Keratinocyte (primary cell): ENCODE measurements at places on chromosomes 6 and 20. TPM values are rescaled to one million over a fixed set of nuclear protein-coding genes. Genes with fewer than 3 reads are reported as not detected.
A peak's percentile ranks its signal among the peaks of the same experiment; 100 is the strongest.

DNA sequence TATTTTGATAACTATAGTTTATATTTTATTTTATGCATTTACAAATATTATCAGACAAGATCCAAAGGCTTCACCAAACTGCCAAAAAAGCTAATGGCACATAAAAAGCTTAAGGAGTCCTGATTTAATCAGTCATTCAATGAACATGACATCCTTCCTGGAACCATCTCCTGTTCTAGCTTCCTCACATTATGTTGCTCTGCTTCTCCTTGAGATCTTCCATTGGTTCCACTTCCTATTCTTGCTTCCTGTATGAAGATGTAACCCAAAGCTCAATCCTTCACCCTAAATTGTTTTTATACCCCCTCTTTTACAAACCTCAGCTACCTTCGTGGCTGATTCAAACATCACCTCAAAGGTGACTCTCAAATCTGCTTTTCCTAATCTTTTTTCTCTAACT is 4.5 kb upstream of the BRD2 start:
- H3K4me3 ChIP-seq = no peak overlapping the region
- DNase-seq = no peak
- no peak overlapping the region for H3K27ac ChIP-seq
- H3K4me1 ChIP-seq = peaks cover 8% of the 10 kb centered on the region
- H3K36me3 ChIP-seq = no peaks in the 10 kb centered on the region

TSPO2 gene
- not detected in 3 replicates for polyA plus RNA-seq

DNA sequence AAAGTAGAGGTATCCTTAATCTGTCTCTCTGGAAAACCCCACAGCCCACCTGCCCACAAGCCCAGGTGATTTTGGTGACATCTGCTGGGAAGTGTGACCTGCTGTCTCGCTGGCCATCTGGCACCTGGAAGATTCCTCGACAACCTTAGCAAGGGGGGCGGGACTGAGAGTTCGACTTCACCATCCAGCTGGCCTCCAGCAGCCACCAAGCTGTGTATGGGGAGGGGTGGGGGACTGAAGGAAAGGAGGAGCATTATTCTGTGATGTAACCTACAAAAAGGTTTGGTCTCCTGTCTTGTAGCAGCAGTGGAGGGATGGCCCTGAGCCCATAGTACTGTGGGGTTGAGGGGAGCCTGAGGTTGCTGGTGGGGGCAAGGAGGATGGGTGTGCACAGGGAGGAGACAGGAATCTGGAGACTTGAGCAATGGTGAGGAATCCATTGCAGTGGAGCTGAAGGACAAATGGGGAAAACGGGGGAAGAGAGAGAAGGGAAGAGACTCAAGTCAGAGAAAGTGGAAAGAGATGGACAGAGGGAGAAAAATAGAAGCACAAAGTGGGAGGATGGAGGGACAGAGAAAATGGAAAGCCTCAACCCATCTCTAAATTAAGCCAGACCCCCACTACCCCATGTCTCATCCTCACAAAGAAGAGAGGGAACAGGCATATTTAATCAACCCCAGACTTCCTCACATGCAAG is 4.0 kb downstream of the LY6G6F start:
- DNase-seq = no peak
- H3K36me3 ChIP-seq = no peaks in the 10 kb centered on the region

- no peaks in the 10 kb centered on the region for H3K4me1 ChIP-seq
- no peak overlapping the region for H3K27ac ChIP-seq
- DNase-seq = no peak
- peaks cover 7% of the 10 kb centered on the region for H3K27me3 ChIP-seq
These were observed 218.2 kb upstream of the RNF24 start for GRCh38 chr20:4233520-4233919.

- no peak for DNase-seq
- peaks cover 29% of the 10 kb centered on the region for H3K27me3 ChIP-seq
- H3K4me1 ChIP-seq = peaks cover 21% of the 10 kb centered on the region
These were observed 208.4 kb downstream of the PREX1 start for GRCh38 chr20:48619126-48620101.

GRCh38 chr20:2751347-2751877 is 49.0 kb downstream of the CPXM1 start:
- H3K27ac ChIP-seq = no peak overlapping the region
- DNase-seq = no peak
- no peak overlapping the region for H3K4me3 ChIP-seq
- peaks cover 81% of the 10 kb centered on the region for H3K27me3 ChIP-seq

- no peak overlapping the region for H3K4me3 ChIP-seq
- no peaks in the 10 kb centered on the region for H3K27me3 ChIP-seq
- H3K36me3 ChIP-seq = no peaks in the 10 kb centered on the region
- DNase-seq = peak; percentile 53
- H3K27ac ChIP-seq = peak overlapping the region; percentile 65
These were observed 79.4 kb upstream of the SCAF8 start for GRCh38 chr6:154653853-154654252.

ZNF831 gene
- not detected in 3 replicates for polyA plus RNA-seq

GRCh38 chr20:3106658-3107463 is 22.3 kb upstream of the AVP start:
- no peak overlapping the region for H3K4me3 ChIP-seq
- no peak overlapping the region for H3K27ac ChIP-seq
- H3K4me1 ChIP-seq = no peaks in the 10 kb centered on the region
- no peak for DNase-seq

SAMD3 gene
- 2.9 to 7.0 TPM (median 5.4 TPM) in 3 replicates for polyA plus RNA-seq

- peaks cover 66% of the 10 kb centered on the region for H3K36me3 ChIP-seq
- DNase-seq = no peak
- H3K4me3 ChIP-seq = no peak overlapping the region
- H3K27ac ChIP-seq = no peak overlapping the region
These were observed 63.9 kb downstream of the PTPN1 start for GRCh38 chr20:50574108-50574507.
